ENCODE measurements at places on chromosomes 7 and 10. TPM values are rescaled to one million over a fixed set of nuclear protein-coding genes. Genes with fewer than 3 reads are reported as not detected.

GRCh38 chr7:44561962-44562621 lies 11.6 kb downstream of the DDX56 start:
- no peak overlapping the region for H3K27ac ChIP-seq
- peaks cover 24% of the 10 kb centered on the region for H3K36me3 ChIP-seq
- no peaks in the 10 kb centered on the region for H3K27me3 ChIP-seq
- H3K4me3 ChIP-seq: no peak overlapping the region
- peak; percentile 50 for DNase-seq

- H3K27ac ChIP-seq: no peak overlapping the region
- no peak for DNase-seq
- H3K4me1 ChIP-seq: no peaks in the 10 kb centered on the region
- no peak overlapping the region for H3K4me3 ChIP-seq
These were observed 157.5 kb downstream of the SLIT1 start for GRCh38 chr10:97028126-97028831.

GRCh38 chr10:59047180-59047579 lies 129.3 kb upstream of the PHYHIPL start:
- H3K27ac ChIP-seq: no peak overlapping the region
- no peak overlapping the region for H3K4me3 ChIP-seq
- no peaks in the 10 kb centered on the region for H3K36me3 ChIP-seq
- no peak for DNase-seq
- no peaks in the 10 kb centered on the region for H3K4me1 ChIP-seq

GRCh38 chr7:29496355-29497020 lies 67.1 kb upstream of the PRR15 start:
- H3K4me3 ChIP-seq: no peak overlapping the region
- no peak overlapping the region for H3K27ac ChIP-seq
- peaks cover 7% of the 10 kb centered on the region for H3K36me3 ChIP-seq
- DNase-seq: no peak
- H3K27me3 ChIP-seq: no peaks in the 10 kb centered on the region

DNA sequence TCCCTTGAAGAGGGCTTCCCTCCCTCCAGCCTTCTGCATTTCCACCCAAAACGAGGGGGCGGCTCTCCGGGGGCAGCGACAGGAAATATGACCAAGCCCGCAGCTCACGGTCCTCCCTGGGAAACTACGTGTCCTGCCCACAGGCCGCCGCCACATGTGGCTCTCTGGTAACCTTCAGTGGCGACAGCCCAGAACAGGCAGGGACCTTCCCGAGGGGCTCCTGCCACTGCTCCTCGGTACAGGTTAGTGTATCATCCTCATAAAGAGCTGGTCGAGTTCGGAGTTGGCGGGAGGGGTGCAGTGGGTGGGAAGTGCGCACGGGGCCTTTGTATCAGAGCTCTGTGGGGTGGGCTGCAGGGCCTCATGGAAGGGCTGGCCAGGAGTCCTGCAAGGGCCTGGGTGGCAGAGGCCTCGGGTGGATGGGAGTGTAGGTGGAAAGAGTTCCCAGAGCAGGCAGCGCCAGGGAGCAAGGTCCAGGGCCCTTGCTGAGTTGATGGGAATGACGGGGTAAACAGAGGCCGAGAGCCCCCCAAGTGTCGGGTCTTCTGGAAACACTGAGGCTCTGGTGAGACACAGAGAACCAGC lies 66.0 kb downstream of the TCERG1L start:
- DNase-seq: no peak
- no peak overlapping the region for H3K27ac ChIP-seq
- H3K27me3 ChIP-seq: no peaks in the 10 kb centered on the region
- H3K36me3 ChIP-seq: no peaks in the 10 kb centered on the region
- H3K4me1 ChIP-seq: no peaks in the 10 kb centered on the region

GRCh38 chr7:47690902-47691558 lies 109.1 kb upstream of the TNS3 start:
- no peaks in the 10 kb centered on the region for H3K27me3 ChIP-seq
- H3K4me3 ChIP-seq: no peak overlapping the region

DNA sequence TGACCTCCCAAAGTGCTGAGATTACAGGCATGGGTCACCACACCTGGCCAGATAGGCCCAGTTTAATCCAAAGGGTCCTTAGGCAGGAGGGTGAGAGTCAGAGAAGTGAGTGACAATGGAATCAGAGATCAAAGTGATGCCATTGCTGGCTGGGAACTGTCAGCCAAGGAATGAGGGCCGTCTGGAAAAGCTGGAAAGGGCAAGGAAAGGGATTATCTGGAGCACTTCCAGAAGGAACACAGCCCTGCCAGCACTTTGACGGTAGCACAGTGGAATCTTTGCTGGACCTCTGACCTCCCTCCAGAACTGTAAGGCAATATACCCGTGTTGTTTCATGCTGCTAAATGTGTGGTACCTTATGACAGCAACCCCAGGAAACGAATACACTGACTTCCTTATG lies 11.3 kb upstream of the TAS2R40 start:
- H3K27me3 ChIP-seq: no peaks in the 10 kb centered on the region
- H3K4me3 ChIP-seq: no peak overlapping the region
- H3K4me1 ChIP-seq: no peaks in the 10 kb centered on the region
- no peak for DNase-seq

- H3K27me3 ChIP-seq: peaks cover 8% of the 10 kb centered on the region
- H3K27ac ChIP-seq: no peak overlapping the region
- DNase-seq: no peak
- H3K4me3 ChIP-seq: no peak overlapping the region
- no peaks in the 10 kb centered on the region for H3K36me3 ChIP-seq
These were observed 55.3 kb upstream of the CFAP46 start for GRCh38 chr10:132997517-132998265.

DNA sequence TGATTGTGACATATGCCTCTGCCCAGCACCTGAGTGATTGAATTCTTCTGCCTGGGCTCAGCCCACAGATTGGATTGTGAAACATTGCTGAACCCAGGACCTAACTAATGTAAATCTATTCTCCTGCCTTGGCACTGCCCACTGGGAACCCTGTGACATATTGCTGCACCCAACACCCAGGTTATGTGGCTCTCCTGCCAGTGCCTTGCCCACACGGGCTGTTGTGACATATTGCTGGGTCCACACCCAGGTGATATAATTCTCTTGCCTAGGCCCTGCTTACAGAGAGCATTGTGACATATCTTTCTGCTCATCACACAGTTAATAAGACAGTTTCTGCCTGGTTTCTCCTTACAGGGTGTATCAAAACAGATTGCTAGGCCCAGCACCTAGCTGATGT lies 50.8 kb upstream of the ZNF680 start:
- H3K4me3 ChIP-seq: no peak overlapping the region
- H3K27ac ChIP-seq: no peak overlapping the region
- no peaks in the 10 kb centered on the region for H3K4me1 ChIP-seq
- no peak for DNase-seq
- H3K27me3 ChIP-seq: no peaks in the 10 kb centered on the region

- DNase-seq: no peak
- H3K36me3 ChIP-seq: no peaks in the 10 kb centered on the region
- H3K4me1 ChIP-seq: no peaks in the 10 kb centered on the region
- H3K27ac ChIP-seq: no peak overlapping the region
- H3K4me3 ChIP-seq: no peak overlapping the region
These were observed 18.7 kb upstream of the CYREN start for GRCh38 chr7:135189221-135189662.

GRCh38 chr10:64011912-64012714 lies 490.9 kb downstream of the REEP3 start:
- H3K4me1 ChIP-seq: no peaks in the 10 kb centered on the region
- H3K36me3 ChIP-seq: no peaks in the 10 kb centered on the region
- no peak overlapping the region for H3K4me3 ChIP-seq

- no peak overlapping the region for H3K27ac ChIP-seq
- H3K4me1 ChIP-seq: no peaks in the 10 kb centered on the region
- no peak overlapping the region for H3K4me3 ChIP-seq
- DNase-seq: no peak
- no peaks in the 10 kb centered on the region for H3K36me3 ChIP-seq
These were observed 12.6 kb downstream of the BLVRA start for GRCh38 chr7:43771128-43771527.

DNA sequence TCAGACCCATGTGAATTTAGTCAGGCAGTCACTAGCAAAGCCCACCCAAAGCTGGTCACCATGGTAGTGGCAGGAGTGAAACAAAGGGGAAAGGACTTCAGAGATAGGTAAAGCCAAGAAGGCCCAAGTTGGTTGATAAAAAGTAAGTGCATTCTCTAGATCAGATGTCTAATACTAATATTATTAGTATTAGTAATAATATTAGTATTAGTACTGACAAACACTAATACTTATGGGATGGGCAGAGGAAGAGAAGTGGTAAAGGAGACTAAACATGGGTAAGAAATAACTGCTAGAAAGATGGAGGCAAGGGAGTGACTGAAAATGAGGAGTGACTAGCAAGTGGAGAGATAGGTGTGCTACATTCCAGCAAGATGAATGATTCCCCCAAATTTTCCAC lies 46.6 kb upstream of the PHYHIPL start:
- peaks cover 7% of the 10 kb centered on the region for H3K27me3 ChIP-seq
- H3K27ac ChIP-seq: no peak overlapping the region
- H3K4me3 ChIP-seq: no peak overlapping the region

DNA sequence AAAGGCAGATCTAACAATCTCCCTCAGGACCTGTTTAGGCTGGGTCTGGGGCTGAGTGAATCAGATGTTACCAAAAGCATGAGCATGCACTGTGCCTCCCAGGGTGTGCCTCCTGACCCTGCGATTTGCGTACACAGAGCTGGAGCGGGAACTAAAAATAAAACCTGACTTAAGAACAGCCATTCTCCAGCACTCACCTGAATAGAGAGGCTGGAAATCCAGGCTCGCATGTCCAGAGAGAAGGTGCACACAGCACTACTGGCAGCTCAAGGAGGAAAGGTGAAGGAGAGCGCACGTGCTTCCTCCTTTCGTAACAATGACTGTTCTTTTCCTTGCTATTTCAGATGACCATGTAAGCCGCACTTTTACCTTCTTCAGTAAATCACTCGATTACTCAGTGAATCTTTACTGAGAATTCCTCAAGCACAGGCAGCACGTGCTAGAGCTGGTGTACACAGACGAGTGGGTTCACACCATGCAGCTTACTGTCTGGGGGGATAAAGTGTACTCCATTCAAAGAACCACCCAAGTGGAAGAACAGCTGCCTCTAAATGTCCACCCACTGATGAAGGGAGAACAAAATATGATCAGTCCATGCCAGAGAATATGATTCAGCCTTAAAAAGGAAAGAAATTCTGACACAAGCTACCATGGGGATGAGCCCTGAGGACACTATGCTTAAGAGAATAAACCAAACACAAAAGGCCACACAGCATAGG lies 45.6 kb downstream of the SFMBT2 start:
- H3K4me1 ChIP-seq: no peaks in the 10 kb centered on the region
- H3K27ac ChIP-seq: no peak overlapping the region
- no peak overlapping the region for H3K4me3 ChIP-seq

GRCh38 chr10:86058964-86059363 lies 307.6 kb downstream of the GRID1 start:
- no peaks in the 10 kb centered on the region for H3K4me1 ChIP-seq
- peaks cover 35% of the 10 kb centered on the region for H3K27me3 ChIP-seq
- no peaks in the 10 kb centered on the region for H3K36me3 ChIP-seq
- no peak overlapping the region for H3K4me3 ChIP-seq
- no peak for DNase-seq

DNA sequence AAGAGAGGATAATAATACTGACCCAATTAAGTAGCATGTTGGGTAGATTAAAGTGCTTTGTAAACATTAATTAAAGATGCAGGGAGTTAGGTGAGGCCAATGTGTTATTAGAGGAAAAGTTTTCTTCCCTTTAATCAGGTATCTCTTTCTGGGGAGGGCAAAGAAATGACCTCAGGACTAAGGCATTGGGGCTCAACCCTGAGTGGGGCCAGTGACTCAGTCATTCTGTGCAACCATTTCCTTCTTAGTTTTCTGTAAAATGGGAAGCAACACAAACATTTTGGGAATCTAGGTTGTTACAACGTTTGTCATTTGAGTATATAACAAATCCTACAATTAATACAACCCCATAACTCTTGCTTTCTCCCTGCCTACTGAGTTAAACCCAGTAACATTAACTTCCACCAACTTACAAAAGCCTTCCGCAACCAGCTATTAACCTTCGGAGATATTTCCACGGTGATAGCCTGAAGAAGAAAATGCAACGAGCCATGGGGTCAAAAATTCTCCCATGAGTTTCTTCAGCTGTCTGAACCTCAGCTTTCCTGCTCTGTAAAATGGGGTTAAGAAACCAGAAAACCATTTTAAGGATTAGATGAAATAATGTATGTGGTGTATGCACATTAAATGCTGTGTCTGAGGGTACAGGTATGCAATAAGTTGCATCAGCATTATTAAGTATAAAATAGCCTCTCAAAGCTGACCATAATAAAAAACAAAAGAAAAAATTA lies 965 bp upstream of the PROSER2 start:
- peaks cover 38% of the 10 kb centered on the region for H3K4me1 ChIP-seq
- no peaks in the 10 kb centered on the region for H3K27me3 ChIP-seq
- H3K4me3 ChIP-seq: no peak overlapping the region
- no peaks in the 10 kb centered on the region for H3K36me3 ChIP-seq
- no peak for DNase-seq

DNA sequence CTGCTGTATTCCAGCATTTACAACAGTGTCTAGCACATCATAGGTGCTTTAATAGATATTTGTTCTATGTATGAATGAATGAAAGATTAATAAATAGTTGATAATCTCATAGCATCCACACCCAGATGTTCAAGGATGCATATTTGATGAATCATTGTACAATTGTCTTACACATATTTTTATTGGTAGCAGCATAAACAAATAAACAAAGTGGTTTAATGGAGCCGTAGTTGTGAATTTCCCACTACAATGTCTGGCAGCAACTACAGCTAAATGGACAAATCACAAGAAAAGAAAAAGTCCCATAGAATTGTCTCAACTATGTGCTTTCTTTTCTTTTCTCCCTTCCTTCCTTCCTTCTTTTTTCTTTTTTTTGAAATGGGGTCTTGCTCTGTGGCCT lies 150.8 kb downstream of the NRP1 start:
- no peaks in the 10 kb centered on the region for H3K27me3 ChIP-seq
- no peaks in the 10 kb centered on the region for H3K4me1 ChIP-seq
- no peak for DNase-seq
- no peaks in the 10 kb centered on the region for H3K36me3 ChIP-seq

GRCh38 chr7:1850976-1851571 lies 181.0 kb downstream of the ELFN1 start:
- H3K36me3 ChIP-seq: no peaks in the 10 kb centered on the region
- H3K27ac ChIP-seq: no peak overlapping the region
- H3K27me3 ChIP-seq: no peaks in the 10 kb centered on the region

DNA sequence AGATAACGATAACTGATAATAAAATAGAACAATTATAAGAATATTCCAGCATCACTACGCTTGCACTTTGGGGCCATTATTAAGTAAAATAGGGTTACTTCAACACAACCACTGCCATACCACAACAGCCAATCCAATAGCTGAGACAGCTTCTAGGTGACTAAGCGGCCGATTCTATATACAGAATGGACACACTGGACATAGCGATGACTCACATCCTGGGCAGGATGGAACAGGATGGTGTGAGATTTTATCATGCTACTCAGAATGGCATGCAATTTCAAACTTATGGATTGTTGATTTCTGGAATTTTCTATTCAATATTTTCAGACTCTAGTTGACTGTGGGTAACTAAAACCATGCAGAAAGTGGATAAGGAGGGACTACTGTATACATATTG lies 920.9 kb downstream of the LRMDA start:
- no peaks in the 10 kb centered on the region for H3K4me1 ChIP-seq
- H3K36me3 ChIP-seq: no peaks in the 10 kb centered on the region
- H3K4me3 ChIP-seq: no peak overlapping the region
- DNase-seq: no peak
- no peaks in the 10 kb centered on the region for H3K27me3 ChIP-seq
- no peak overlapping the region for H3K27ac ChIP-seq

ST8SIA6 gene
- total RNA-seq: not detected

PLPP4 gene
- total RNA-seq: not detected

TACR2 gene
- 0.21 TPM for total RNA-seq

DPYSL4 gene
- 18.2 TPM for total RNA-seq

EFCAB10 gene
- total RNA-seq: not detected

ELN gene
- 65.9 TPM for total RNA-seq

CYP3A7 gene
- not detected for total RNA-seq

ZPBP gene
- total RNA-seq: not detected

CRHR2 gene
- total RNA-seq: not detected

HIBADH gene
- 10.2 TPM for total RNA-seq

Data from A673 (cell line).